ENCODE measurements at places on chromosomes 6 and 20. TPM values are rescaled to one million over a fixed set of nuclear protein-coding genes. Genes with fewer than 3 reads are reported as not detected.

- no peak for DNase-seq
Measured at GRCh38 chr6:168524571-168525001, 83.6 kb downstream of the SMOC2 start.

The SH3BGRL2 gene
- total RNA-seq, result 8.5 TPM

The LY6G5C gene
- not detected for total RNA-seq

The LIN28B gene
- not detected for total RNA-seq

- no peak for DNase-seq
Measured at GRCh38 chr6:129660346-129660676, 49.7 kb downstream of the ARHGAP18 start.

GRCh38 chr6:158125271-158125670, 42.8 kb downstream of the SERAC1 start:
- no peak for DNase-seq

The AKAP7 gene
- 14.6 TPM for total RNA-seq

The PDYN gene
- total RNA-seq, result not detected

The SYTL3 gene
- 10.1 TPM for total RNA-seq

- DNase-seq, result no peak
Measured at GRCh38 chr6:157649311-157650260, 173.5 kb upstream of the SNX9 start.

DNA sequence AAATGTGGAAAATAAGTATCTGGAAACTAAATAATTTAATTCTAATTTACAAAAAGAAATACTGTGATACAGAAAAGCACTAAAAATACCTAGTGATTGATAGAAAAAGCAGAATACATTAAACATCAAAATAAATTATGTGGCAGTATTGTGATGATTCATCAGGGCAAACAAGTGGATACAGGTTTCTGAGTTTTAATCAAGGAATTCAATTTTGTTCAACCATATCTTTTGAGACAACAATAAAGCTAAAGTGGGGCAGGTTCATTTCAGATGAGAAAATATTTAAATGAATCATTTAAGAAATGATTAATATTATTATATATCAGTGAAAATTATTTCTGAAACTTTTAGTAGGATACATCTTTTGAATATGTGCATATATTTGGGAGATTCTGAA, 49.8 kb downstream of the GRIK2 start:
- no peak for DNase-seq

GRCh38 chr6:39932386-39932910, 1.8 kb downstream of the MOCS1 start:
- no peak for DNase-seq

The SDCBP2 gene
- 2.2 TPM for total RNA-seq

The GTF2H4 gene
- 5.7 TPM for total RNA-seq
